T-helper 2 cell treated with Interferon-gamma antibody and Interleukin-4, amounts not matched to agents 5 μg/mL and 100 μg/mL, for 36 hours (primary cell): ENCODE measurements at places on chromosomes 7 and 10.

- DNase-seq, result no peak
Observed at GRCh38 chr7:128962899-128963298, 25.2 kb downstream of the IRF5 start.

DNA sequence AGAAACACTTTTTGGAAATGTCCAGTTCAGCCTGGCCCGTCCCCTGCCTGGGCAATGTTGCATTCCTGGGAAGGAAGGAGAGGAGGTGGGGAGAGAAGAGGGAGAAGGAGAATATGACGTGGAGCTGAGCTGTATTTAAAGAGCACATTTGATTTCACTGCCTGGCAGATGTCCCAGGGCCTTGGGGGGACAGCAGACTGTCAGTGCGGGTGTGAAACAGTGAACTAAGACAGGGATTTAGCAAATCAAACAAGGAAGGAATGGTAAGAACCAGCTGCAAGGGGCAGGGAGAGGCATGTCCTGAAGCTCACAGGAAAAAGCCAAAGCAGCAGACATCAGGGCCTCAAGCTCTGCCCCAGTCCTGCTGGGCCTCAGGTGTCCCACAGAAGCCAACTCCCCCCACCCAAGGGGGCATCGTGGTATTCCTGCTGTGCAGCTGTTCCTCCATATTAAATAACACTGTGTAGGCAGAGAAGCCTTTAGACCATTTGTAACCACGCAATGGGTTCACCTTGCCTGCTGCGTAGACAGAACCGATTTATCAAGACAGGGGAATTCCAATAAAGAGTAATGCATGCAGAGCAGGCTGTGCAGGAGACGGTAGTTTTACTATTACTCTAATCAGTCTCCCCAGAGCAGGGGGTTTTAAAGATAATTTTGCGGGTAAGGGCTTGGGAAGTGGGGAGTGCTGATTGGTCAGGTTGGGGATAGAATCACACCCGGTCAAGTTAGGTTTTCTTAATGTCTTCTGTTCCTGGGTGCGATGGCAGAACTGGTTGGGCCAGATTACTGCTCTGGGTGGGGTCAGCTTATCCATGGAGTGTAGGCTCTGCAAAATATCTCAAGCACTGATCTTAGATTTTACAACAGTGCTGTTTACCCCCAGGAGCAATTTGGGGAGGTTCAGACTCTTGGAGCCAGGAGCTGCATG lies 18.3 kb downstream of the LEP start:
- DNase-seq, result no peak

- no peak for DNase-seq
Observed at GRCh38 chr10:65518379-65518778, 1407.5 kb upstream of the LRRTM3 start.

- DNase-seq, result no peak
Observed at GRCh38 chr10:132626761-132627665, 89.4 kb downstream of the INPP5A start.

GRCh38 chr10:86779220-86780017 lies 23.0 kb downstream of the BMPR1A start:
- no peak for DNase-seq

GRCh38 chr10:31422634-31423033 lies 103.6 kb downstream of the ZEB1 start:
- no peak for DNase-seq

DNA sequence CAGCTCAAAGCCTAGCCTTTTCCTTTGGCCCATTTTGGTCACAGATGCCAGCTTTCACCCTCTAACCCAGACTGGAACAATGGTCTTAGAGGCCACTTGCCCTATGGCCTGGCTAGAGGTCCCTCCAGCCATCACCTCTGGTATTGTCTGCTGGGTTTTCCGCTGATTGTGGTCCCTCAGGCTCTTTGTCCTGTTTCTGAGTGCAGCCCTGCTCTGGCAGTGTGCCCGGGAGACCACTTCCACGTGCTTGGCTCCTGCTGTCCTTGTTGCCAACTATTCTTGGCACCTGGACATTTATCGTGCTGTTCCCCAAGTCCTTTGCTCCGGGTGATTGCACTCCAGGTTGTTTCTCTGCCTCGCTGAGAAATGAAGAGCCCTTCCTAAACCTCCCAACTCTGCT lies 53.3 kb upstream of the FAM180A start:
- no peak for DNase-seq

DNA sequence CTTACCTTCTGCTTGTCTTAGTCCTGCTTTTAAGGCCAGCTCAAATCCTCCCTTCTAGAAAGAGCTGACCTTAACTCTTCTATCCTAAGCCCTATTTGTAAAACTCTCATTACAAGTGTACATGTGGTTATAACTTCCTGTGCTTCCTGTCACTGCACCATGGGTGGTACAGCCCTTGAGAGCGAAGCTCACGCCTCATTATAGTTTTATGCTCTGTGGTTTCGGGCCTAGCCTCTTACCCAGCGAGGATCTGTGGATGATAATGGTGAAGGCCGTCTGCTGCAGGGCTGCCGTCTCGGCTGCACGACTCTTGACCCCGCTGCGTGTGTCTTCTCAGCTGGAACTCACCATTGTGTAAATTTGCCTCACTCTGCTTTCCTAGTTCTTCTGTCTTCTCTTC lies 74.6 kb downstream of the CUL1 start:
- peak; percentile 12 for DNase-seq

DNA sequence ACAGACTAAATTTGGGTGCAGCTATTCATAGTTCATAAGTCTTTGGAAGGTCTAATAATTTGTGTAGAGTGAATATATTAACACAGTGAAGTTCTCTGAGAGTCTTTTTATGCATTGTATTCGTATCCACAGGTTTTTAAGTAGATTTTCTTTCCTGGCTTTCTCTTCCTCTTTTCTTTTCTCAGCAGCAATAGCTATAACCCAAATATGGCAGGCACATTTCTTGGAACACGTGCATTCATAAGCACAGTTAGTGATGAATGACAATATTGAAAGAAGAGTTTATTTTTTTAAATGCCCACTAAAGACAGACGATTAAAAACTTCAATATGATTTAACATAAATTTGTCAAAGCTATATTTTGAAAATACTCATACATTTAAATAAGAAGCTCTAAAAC lies 220.5 kb upstream of the MBL2 start:
- DNase-seq, result no peak

DNA sequence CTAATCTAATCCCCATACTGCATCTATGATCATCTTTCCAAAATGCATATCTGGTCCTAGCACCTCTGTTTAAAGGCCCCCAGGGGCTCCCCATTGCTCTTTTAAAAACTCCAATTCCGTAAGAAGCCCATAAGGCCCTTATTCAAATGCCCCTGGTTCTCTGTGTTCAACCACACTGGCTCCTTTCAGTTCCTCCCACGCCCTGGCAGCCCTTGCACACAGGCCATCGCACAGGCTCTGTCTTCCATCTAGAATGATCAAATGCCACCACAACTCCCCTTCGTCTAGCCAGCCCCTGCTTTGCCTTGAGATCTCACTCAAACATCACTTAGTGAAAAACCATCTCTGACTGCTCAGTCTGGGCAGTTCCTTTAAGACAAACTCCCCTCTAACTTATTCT lies 112.9 kb upstream of the LYZL2 start:
- peak; percentile 23 for DNase-seq

DNA sequence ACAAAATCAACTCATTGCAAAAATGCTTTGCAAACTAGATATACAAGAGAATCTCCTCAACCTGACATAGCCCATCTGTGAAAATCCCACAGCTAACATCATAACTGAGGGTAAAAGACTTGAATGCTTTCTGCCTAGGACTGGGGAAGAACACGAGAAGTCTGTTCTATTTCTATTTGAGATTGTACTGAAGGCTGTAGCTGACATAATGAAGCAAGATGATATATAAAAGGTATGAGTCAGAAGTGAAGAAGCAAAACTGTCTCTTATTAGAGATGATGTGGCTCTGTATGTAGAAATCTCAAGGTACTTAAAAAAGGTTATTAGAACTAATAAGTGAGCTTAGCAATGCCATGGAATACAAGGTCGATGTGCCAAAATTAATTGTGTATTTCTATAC lies 639.9 kb upstream of the PFKP start:
- DNase-seq, result no peak

GRCh38 chr7:67564959-67565358 lies 568.3 kb downstream of the TYW1 start:
- no peak for DNase-seq

- no peak for DNase-seq
Observed at GRCh38 chr7:79880312-79880711, 254.3 kb upstream of the GNAI1 start.

GRCh38 chr7:112283382-112283910 lies 77.0 kb downstream of the ZNF277 start:
- no peak for DNase-seq

GRCh38 chr7:36765605-36766004 lies 41.3 kb upstream of the AOAH start:
- no peak for DNase-seq

- DNase-seq, result no peak
Observed at GRCh38 chr7:132899833-132900232, 182.1 kb downstream of the CHCHD3 start.

DNA sequence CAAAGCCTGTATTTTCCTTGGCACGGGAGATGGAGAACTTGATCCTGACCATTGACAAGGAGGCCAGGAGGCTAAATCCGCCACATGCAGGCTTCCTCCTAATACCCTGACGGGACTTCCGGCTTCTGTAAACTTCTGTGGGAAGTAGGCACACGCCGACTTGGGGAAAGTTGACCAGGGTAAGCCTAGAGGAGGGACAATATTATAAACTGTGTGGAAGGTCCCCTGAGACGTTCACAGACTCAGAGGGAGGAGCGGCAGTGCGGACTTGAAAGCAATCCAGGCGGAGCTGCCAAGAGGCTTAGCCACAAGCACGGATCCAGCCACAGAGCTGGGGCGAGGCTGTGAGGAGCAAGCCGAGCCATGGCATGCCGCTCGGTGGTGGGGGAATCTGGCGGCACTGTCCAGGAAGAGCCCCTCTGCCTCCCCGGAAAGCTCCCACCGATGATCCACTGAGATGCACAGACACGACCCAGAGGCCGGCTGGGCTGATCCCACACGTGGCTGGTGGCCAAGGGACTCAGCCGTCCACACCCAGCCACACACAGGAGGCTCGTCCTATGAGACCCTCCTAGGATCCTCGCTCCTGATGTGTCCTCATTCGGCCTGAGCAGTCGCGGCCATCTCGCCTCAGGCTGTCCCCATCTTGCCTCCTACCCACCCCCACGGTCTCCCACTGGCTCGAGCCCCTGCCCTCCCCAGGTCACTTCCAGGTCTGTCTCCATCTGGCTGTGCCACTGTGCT lies 40.0 kb upstream of the INSIG1 start:
- no peak for DNase-seq

DNA sequence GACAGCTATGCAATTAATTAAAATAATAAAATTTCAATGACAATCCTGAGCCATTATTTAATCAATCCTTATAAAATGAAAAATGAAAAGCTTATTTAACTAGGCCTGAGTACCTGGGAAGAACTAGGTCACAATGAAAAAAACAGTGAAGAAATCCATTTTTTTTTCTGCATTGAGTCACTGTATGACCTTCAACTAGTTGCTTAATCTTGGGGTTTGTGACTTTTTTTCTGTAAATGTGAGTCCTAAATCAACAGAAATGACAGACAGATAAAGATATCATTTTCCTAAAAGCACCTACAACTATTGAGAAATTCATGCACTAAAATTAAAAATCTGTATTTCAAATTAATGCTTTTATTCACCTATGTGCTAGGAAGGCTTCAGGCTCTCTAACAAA lies 96.8 kb downstream of the TMEM26 start:
- no peak for DNase-seq

- peak; percentile 73 for DNase-seq
Observed at GRCh38 chr10:79298403-79299244, 48.6 kb upstream of the PPIF start.

- no peak for DNase-seq
Observed at GRCh38 chr10:25048450-25048849, 32.0 kb downstream of the THNSL1 start.

GRCh38 chr7:305410-306151 lies 15.6 kb downstream of the FOXL3 start:
- no peak for DNase-seq
